ENCODE measurements at places on chromosomes 6 and 20.

- no peak overlapping the region for H3K27ac ChIP-seq
- H3K27me3 ChIP-seq, result peaks cover 42% of the 10 kb centered on the region
- no peaks in the 10 kb centered on the region for H3K36me3 ChIP-seq
- DNase-seq, result no peak
Measured at GRCh38 chr20:2093883-2094282, 7.7 kb upstream of the STK35 start.

DNA sequence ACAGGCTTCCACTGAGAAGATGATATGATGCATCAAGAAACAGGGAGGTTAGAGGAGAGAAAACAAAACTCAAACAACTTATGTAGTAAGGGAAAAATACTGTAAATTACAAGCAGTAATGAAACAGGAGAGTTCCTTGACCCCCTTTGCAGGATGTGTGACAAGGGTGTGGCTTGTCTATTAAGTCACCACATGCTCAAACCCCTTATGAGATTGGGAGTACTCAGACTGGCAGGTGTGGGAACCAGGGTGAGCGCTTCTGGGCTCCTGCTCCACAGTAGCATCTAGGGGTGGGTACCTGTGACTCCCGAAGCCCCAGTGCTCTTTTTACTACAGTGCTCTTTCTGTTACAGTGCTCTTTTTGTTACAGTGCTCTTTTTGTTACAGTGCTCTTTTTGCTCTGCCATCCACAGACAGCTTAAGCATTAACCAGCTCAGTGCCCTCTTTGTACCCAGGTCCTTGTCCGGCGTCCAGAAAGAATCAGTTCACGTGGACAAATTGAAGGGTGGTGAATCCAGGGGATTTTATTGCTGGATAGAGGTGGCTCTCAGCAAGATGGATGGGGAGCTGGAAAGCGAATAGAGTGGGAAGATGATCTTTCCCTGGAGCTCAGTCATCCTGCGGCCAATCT is 28.7 kb downstream of the OLIG3 start:
- H3K27ac ChIP-seq, result no peak overlapping the region
- H3K4me3 ChIP-seq, result no peak overlapping the region
- H3K36me3 ChIP-seq, result no peaks in the 10 kb centered on the region

DNA sequence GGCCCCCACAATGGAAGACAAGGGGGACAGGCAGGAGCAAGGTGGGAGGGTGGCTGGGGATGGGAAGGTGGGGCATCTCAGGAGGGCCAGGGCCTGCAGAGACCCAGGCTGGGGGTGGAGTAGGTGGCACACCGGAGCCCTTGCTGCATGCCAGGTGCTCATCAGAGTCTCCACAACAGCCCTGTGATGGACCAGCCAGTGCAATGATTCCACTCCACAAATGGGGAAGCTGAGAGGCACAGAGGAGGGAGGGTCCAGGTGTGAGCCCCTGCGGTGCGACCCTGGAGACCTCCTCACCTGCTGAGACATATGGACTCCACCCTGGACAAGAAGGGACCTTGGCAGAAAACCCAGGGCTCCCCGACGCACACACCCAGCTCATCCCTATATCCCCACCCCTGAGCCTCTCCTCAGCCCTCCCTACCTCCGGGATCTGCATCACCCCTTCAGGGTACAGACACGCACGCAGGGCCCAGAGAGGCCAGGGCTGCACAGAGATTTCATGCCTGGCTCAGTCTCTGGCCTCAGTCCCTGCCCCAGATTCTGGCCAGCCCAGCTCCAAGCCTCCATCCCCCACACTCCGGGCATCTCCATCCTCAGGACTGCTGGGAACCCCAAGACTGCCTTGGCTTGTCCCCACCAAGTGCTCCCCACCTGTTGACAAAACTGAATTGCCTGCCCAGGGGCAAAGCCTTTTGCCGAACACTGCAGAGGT is 7.1 kb upstream of the GRM4 start:
- H3K36me3 ChIP-seq, result no peaks in the 10 kb centered on the region
- no peak overlapping the region for H3K27ac ChIP-seq
- no peak overlapping the region for H3K4me3 ChIP-seq
- H3K27me3 ChIP-seq, result peaks cover 22% of the 10 kb centered on the region

GRCh38 chr20:9054176-9054575 is 14.7 kb upstream of the PLCB4 start:
- H3K4me3 ChIP-seq, result no peak overlapping the region
- peak overlapping the region; percentile 50 for H3K27ac ChIP-seq
- DNase-seq, result peak; percentile 61

DNA sequence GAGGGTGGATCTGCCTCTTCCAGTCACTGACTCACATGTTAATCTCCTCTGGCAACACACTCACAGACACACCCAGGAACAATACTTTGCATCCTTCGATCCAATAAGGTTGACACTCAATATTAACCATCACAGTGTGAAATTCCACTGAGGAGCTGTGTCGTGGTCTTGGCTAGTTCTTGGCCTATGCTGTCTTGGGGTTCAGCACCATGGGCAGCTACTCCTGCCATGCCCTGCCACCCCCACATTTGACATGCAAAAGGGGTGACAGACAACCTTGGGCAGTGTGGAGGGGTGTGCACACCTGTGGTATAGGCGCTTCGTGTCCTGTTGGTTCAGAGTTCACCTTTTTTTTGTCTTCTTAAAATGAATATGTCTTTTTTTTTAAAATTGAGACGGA is 25.8 kb downstream of the ANKRD6 start:
- no peaks in the 10 kb centered on the region for H3K4me1 ChIP-seq
- no peak overlapping the region for H3K4me3 ChIP-seq
- no peaks in the 10 kb centered on the region for H3K27me3 ChIP-seq
- no peaks in the 10 kb centered on the region for H3K36me3 ChIP-seq
- H3K27ac ChIP-seq, result no peak overlapping the region
- no peak for DNase-seq

DNA sequence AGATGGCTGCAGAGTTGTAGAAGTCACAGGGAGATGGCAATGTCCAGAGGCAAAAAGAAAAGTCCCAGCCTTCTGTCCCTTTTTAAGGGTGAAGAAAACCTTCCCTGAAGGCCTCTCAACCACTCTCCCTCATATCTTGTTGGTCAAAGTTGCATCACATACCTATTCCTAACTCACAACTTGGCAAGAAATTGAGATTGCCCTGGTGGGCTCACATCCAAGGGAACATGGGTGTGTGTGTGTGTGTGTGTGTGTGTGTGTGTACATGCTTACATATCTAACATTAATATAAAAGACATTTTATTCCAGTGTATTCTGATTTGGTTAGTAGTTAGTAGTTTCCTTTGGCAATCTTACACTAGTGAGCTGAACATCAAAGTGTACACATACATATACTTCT is 144.3 kb upstream of the SALL4 start:
- H3K27ac ChIP-seq, result no peak overlapping the region
- DNase-seq, result no peak
- H3K4me1 ChIP-seq, result peaks cover 24% of the 10 kb centered on the region
- no peaks in the 10 kb centered on the region for H3K27me3 ChIP-seq
- H3K4me3 ChIP-seq, result no peak overlapping the region

DNA sequence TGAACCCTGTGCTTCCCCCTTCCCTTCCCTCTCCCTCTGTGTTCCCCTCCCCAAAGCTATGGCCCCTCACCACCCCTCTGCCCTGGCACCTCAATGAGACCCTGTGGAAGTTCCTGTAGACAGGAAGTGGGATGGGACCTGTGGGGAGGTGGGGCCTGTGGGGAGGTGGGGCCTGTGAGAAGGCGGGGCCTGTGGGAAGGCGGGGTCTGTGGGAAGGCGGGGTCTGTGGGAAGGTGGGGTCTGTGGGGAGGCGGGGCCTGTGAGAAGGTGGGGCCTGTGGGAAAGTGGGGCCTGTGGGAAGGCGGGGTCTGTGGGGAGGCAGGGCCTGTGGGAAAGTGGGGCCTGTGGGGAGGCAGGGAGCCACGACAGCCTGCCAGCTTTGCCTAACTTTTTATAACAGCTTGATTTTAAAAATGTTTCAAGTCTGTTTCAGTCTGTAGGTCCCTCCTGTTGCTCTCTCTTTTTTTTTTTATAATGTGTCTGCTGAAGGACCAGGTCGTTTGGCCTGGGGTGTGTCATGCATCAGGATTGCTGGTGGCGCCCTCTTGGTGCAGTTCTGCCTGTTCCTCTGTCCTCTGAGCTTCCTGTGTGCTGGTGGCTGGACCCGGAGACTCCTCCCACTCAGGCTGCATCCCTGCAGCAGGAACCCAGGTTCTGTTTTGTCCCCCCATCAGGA is 70.5 kb upstream of the SLCO4A1 start:
- DNase-seq, result no peak
- no peaks in the 10 kb centered on the region for H3K36me3 ChIP-seq
- no peak overlapping the region for H3K27ac ChIP-seq
- H3K4me1 ChIP-seq, result no peaks in the 10 kb centered on the region
- H3K4me3 ChIP-seq, result no peak overlapping the region

DNA sequence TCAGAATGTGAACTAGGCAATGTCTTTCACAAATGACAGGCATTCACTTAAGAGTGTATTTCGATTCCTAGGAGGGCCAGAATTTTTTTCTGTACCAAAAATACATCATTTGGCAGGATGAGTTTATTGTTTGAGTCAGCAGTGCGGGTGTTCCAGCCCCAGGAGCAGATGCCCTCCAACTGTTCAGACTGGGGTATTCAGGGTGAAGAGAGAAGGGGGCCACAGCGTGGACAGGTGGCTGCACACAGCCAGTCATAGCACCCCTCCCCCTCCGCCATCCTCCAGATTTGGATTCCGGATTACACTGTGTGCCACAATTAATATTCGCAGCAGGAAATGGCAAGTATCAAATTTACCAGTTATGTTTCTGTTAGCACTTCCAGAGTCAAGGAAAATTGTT is 38.6 kb downstream of the RIPOR2 start:
- no peaks in the 10 kb centered on the region for H3K36me3 ChIP-seq
- no peak overlapping the region for H3K27ac ChIP-seq
- H3K4me1 ChIP-seq, result no peaks in the 10 kb centered on the region
- no peak for DNase-seq
- no peaks in the 10 kb centered on the region for H3K27me3 ChIP-seq

DNA sequence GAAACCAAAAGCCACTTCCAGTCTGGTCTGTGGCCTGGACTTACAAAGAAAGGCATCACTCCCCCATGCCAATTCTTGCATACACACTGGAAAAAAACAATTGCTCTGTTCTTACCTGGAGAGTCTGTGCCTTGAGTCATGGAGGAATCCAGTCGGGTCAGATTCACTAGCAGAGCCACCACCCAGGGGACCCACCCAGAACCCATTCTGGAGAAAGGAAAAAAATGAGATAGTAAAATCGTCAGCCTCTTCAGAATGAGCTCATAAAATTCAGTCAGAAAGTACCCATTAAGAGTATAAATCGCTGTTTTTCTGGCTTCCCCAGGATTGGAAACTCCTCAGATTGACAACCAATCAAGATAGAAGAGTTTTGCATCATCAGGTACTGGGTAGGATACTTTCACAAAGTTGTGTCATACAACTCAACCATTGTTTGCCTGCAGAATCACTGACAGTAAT is at the start of gene HLA-DOB:
TSS of gene HLA-DOB (minus strand) at position 257 of the 459 bp plus-strand sequence. CDS start at position 206, 51 bp downstream.
- H3K27me3 ChIP-seq, result peaks cover 8% of the 10 kb centered on the region
- H3K36me3 ChIP-seq, result no peaks in the 10 kb centered on the region
- DNase-seq, result no peak
- no peak within 1 kb of the TSS for H3K27ac ChIP-seq
- H3K4me3 ChIP-seq, result no peak within 1 kb of the TSS

- H3K4me1 ChIP-seq, result peaks cover 18% of the 10 kb centered on the region
- H3K27ac ChIP-seq, result no peak overlapping the region
- H3K36me3 ChIP-seq, result no peaks in the 10 kb centered on the region
- H3K27me3 ChIP-seq, result peaks cover 11% of the 10 kb centered on the region
- no peak for DNase-seq
Measured at GRCh38 chr20:32586291-32586690, 1.2 kb upstream of the NOL4L start.

- H3K27me3 ChIP-seq, result no peaks in the 10 kb centered on the region
- no peaks in the 10 kb centered on the region for H3K4me1 ChIP-seq
- peaks cover 57% of the 10 kb centered on the region for H3K36me3 ChIP-seq
- DNase-seq, result peak; percentile 22
- no peak overlapping the region for H3K27ac ChIP-seq
Measured at GRCh38 chr6:4948781-4949450, 54.9 kb downstream of the RPP40 start.

DNA sequence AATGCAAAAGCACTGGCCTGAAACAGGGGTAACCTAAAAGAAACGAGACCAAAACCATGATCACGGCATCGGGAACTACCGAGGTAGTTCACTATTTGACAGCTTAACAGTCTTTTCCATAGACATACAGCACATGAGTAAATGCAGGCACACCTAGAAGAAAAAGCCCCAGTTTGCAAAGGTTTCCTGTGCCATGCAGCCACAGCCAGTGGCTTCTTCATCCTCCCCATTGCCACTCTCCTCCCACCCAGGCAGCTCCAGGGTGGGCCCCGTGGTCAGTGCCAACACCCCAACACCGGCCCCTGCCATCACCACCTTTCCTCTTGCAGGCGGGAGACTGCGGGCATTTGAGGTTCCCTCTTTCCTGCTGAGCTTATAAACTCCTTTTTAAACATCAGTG is 115.4 kb downstream of the SLC23A2 start:
- no peak overlapping the region for H3K27ac ChIP-seq
- H3K4me1 ChIP-seq, result no peaks in the 10 kb centered on the region
- DNase-seq, result no peak
- no peaks in the 10 kb centered on the region for H3K27me3 ChIP-seq

DNA sequence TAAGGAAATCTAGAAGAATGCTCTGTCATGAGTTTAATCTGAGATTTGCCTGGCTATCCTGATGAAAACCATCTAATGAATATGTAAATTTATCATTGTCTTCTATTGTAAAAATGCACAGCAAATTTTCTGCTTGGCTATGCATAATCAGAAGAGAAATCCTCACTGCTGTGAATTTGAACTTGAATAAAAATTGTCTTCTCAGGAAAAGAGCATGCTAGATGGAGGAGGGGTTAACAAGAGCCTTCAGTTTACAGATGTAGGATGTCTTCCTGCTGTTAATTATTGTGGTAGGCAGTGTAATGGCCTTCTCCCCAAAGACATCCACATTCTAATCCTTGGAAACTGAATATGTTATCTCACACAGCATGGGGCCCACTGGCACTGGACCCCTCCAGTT is 45.8 kb downstream of the ANKEF1 start:
- no peaks in the 10 kb centered on the region for H3K36me3 ChIP-seq
- H3K4me3 ChIP-seq, result no peak overlapping the region
- DNase-seq, result no peak
- H3K27me3 ChIP-seq, result no peaks in the 10 kb centered on the region
- H3K27ac ChIP-seq, result no peak overlapping the region

DNA sequence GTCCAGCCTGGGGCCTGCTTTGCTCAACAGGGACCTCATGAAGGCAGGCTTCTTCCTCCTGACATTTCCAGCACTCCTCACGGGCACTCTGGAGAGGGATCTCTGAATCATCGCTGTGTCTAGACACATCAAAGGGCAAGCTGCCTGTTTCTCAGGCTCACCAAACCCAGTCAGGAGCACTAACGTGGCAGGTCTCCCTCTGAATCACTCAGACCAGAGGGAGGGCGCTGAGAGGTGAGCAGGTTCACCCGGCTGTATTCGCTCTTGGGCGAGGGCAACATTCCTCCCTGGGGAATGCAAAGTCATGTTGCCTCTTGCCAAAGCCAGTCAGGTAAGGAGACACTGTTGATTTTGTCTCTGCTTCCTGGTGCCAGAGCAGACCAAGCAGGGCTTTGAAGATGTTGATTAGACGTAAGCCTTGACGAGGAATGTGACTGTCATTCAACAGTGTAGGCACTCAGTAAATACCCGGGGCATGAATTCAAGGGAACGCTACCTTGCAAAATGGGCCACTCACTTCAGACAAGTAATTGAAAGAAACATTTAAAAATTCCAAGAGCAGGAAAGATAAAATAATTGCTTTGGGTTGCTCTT is 50.1 kb downstream of the CYP24A1 start:
- peaks cover 27% of the 10 kb centered on the region for H3K4me1 ChIP-seq
- no peaks in the 10 kb centered on the region for H3K36me3 ChIP-seq
- H3K27ac ChIP-seq, result peak overlapping the region; percentile 49
- no peaks in the 10 kb centered on the region for H3K27me3 ChIP-seq
- peak; percentile 72 for DNase-seq

- no peaks in the 10 kb centered on the region for H3K27me3 ChIP-seq
- no peak for DNase-seq
- no peaks in the 10 kb centered on the region for H3K36me3 ChIP-seq
- H3K27ac ChIP-seq, result no peak overlapping the region
- no peaks in the 10 kb centered on the region for H3K4me1 ChIP-seq
Measured at GRCh38 chr6:147158881-147159280, 45.3 kb upstream of the STXBP5 start.

All from SJSA1 (cell line).